ENCODE measurements at places on chromosomes 11 and 22.

DNA sequence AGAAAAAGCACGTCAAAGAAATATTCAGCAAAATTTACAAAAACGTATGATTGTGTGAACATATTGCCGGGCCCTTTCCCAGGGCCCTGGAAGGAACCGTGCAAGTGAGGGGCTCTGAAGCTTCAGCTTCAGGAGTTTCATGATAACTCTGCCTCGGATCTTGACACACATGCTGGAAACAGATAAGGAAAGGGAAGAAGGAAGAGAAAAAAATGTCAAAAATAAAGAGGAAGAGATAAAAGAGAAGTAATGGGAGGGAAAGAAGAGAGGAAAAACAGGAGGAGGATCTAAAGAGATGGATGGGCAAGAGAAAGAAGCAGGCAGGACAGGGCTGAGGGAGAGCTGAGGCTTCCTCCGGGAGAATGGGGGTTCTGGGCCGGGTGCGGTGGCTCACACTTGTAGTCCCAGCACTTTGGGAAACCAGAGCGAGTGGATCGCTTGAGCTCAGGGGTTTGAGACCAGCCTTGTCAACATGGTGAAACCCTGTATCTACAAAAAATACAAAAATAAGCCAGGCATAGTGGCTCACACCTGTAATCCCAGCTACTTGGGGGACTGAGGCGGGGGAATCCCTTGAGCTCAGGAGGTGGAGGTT lies 2.7 kb upstream of the TMPRSS4 start:
- no peak for DNase-seq

DNA sequence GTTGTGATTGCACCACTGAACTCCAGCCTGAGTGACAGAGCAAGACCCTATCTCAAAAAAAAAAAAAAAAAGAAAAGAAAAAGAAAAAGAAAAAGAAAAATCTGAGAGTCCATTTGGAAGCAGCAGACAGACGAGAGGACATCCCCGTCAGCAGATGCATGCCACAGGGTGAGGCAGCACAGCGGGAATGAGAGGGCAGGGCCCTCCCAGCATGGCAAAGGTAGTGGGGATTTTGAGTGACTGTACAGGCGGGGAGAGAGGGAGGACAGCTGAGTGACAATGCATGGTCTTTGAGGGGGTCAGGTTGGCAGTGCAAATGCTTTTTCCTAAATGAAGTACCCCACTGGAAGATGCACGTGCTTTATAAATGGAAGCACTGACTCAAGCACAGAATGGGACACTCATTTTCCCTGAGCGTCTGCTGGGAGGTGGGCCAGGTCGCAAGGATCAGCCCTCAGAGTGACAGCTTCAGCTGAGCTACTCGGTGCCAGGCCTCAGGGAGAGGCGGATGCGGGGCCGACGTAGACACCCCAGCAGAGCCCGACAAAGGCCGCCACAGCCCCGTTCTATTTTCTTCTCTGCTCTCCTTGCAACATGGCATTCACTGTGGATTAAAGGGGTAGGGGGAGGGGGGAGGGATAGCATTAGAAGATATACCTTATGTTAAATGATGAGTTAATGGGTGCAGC lies 113.5 kb downstream of the SHANK2 start:
- no peak for DNase-seq

GRCh38 chr11:73528013-73528412 lies 69.9 kb downstream of the FAM168A start:
- no peak for DNase-seq

- DNase-seq: no peak
Observed at GRCh38 chr11:77386178-77386577, 84.7 kb upstream of the GDPD4 start.

DNA sequence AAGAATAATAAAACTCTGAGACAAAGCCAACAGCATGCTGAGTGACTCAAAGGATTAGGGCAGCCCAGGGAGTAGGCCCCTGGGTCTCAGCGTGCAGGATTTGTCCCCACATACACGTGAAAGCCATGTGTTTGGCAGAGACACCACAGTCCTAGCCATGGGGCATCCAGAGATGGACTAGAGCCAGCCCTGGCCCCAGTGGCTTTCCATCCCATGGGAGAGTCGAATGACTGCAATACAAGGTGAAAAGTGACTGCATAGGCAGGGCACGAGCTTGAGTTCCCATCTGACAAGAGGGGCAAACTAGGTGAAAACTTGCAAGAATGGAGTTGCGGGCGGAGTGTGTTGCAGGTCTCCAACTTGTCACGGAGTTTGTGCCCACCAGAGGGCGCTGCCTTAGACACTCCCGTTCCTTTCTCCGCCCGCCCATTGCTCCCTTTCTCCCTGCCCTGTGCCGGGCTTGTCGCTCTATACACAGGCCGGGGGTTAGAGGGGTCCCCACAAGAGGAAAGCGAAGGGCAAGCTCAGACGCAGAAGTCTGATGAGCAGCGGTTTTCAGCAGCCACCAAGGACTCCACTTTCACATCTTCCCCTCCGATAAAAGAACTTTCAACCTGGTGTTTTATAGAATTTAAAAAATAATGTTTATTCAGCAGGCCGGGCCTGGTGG lies 24.2 kb downstream of the TSKU start:
- no peak for DNase-seq

GRCh38 chr11:67116758-67117105 lies 2.3 kb upstream of the KDM2A start:
- DNase-seq: no peak

GRCh38 chr11:86230921-86231434 lies 13.6 kb upstream of the EED start:
- no peak for DNase-seq

DNA sequence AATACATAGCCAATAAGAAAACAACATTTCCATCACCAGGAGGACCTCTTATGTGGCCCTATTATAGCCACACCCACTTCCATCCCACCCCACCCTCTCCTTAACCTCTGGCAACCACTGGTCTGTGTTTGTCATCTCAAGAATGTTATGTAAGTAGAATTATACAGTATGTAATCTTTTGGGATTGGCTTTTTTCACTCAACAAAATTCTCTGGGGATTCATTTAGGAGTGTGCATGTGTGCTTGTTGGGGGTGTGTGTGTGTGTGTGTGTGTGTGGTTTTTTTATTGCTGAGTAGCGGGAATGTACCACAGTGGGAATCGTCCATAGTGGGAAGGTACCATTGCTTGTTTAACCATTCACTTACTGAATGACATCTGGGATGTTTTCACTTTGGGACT lies 5.2 kb downstream of the KCNJ5 start:
- DNase-seq: no peak

DNA sequence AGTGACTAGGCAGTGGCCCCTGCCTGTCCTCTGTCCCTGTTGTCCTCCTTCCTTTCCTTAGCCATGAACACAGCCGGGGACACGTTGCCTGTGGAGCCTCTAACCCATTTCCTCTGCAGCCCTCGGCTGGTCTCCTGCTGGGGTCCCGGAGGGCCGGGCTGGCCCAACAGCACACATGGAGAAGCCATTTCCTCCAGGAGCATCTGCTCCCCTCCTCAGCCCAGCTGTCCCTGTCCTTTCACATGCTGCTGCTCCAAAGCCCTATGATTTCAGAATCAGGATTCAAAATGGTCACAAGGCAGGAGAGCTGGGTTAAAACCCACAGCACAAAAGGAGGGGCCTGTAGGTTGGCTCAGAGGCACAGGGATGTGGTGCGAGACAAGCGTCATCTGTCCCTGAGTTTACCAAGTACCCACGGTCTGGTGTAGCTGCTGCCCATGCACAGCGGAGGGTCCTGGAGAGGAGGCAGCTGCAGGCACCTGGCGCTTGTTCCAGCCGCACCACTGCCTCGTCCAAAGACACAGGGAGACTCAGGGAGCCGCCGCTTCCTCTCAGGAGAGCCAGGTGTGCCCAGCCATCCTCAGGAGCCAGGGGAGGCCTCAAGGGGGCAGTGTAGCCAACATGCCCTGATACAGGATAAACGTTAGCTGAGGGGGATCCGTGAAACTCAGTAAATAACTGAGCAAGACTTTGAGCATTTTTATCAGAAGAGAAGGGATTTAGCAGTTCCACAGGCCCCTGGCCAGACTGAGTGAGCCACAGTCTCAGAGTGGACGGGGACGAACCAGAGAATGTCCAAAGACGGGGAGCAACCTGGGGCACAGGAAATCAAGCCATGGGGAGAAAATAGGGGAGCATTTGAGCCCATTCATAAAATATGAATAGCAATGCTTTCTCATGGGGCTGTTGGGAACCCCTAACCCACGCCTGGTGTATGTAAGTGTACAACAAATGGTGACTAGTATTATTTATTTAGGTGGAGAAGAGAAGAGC lies 3.9 kb upstream of the VSIG10L2 start:
- no peak for DNase-seq

- DNase-seq: no peak
Observed at GRCh38 chr11:47595029-47595428, 818 bp upstream of the C1QTNF4 start.

DNA sequence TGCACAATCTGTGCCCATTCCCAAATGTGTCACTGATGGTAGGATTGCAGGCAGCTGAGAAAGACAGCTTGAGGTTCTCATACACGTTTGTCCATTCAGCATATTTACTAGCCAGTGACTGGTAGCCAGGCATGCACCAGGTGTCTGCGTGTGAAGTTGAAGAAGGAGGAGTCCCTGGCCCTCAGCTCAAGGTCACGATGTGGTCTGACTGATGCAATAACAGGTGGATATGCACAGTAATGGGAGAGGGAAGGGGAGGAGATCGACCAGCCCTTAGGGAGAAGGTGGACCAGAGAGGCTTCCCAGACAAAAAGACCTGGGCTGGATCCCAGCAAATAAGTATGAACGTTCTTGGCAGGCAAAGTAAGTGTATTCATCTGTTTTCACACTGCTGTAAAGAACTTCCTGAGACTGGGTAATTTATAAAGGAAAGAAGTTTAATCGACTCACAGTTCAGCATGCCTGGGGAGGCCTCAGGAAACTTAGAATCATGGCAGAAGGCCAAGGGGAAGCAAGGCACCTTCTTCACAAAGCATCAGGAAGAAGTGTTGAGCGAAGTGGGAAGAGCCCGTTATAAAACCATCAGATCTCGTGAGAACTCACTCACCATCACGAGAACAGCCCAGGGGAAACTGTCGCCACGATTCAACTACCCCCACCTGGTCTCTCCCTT lies 96.0 kb downstream of the MN1 start:
- DNase-seq: no peak

DNA sequence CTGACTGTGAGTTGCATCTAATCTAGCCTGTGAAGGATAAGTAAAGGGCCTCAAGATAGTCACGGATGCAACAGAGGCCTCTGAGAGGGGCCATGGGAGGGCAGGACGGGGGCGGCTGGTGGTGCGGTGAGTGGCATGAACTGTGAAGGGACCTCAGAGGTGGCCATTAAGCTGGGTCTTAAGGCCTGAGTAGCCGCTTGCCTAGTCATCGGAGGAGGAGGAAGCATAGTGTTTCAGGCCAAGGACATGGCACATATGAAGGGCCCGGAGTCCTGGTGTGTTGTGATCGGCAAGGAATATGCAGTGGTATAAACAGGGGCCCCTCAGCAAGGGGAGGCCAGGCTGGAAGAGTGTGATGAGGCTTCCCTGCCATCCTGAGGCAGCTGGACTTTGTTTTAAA lies 51.8 kb downstream of the TRIOBP start:
- no peak for DNase-seq

GRCh38 chr11:73810637-73811036 lies 23.0 kb downstream of the MRPL48 start:
- no peak for DNase-seq

DNA sequence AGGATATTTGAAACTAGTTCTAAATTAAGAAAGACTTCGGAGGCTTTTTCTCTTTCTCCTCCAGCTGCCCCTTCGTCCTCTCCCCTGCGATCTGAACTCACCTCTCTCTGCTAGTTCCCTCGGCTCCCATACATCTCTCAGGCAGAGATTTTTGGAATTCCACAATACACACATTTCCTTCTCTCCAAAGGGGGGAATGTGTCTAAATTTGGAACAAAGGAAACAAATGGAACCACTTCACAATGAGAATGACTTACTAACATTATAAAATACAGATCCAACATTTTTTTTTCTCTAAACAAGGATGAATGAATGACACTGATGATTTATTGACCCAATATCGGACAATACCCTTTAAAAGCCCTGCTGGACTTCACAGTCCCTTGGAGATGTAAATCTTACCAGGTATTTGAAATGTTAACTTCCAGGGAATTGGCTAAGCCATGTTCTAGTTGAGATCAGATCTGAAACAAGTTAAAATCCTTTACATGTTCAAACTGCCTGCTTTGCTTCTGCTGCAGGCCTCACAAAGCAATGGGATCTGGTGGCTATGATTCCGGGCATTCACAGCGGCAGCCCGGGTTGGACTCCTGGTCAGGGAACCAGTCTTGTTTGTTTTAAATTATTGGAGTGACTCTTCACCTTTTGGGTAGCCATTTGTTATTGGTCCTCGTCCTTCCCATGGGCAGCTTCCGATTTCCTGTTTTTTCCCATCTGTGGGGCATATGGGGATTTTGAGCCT lies 20.5 kb upstream of the GSTP1 start:
- no peak for DNase-seq

- no peak for DNase-seq
Observed at GRCh38 chr11:37905707-37906417, 1307.8 kb upstream of the RAG2 start.

GRCh38 chr11:32418836-32419235 lies 16.5 kb downstream of the WT1 start:
- DNase-seq: no peak

DNA sequence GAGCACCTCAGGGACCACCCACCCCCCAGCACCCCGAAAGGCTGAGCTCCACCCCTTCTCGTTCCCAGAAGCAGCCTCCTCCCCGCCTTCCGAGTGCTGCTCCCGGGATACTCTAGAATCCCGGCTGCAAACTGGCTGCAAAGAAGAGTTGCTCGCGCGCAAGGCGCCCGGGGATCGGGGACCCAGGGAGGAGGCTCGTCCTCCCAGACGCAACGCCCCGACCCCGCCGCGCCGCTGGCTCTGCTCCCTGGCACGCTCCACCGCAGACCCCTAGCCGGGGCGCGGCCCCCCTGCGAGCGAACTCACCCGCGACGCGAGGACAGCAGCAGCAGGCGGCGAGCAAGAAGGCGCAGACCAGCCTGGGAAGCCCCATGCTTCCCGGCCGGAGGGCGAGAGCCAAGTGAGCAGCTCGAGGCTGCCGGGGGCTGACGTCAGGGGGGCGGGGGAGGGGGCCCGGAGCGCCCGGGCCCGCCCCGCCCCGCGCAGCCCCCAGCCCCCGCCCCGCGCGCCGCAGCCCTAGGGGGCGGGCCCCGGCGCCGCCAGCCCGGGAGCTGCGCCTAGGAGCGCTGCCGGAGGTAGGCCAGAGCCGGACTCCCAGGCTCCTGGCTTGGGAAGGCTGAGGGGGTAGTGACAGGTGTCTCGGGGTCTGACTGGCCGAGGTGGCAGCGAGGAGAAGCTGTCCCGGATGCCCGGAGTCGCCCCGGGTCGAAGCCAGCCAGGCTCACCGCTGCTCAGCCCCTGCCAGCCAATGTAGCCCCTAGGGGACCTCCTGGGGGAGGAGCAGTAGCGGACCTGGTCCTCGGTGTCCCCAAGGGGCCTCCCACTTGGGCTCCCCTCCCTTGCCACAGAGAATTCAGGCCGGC lies at the start of gene MCAM:
TSS of gene MCAM (minus strand) at position 402 of the 863 bp plus-strand sequence. CDS start at position 373, 29 bp downstream.
- no peak for DNase-seq

DNA sequence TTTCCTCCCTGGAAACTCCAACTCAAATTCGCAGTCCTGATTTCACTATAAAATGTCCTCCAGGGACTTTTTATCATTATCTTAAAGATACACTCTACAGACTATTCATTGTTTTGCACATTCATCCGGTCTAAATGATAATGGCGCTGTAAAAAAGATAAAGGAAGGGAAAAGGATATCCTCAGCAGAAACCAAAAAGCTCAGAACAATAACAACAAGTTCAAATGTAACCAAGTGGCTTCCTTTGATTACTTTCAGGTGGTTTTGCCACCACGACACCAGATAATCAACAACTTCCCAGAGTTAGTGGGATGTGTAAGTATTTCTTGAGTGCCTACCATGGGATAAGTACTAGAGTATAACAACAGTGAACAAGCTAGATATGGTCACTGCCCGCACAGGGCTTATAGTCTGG lies 26.3 kb downstream of the PRCP start:
- DNase-seq: no peak

- DNase-seq: no peak
Observed at GRCh38 chr22:32535531-32536190, 61.0 kb downstream of the FBXO7 start.

Measured in non-pigmented ciliary epithelial cell (primary cell).